ENCODE measurements at places on chromosomes 3 and 15.

- DNase-seq: no peak
These were observed 76.0 kb downstream of the CFAP20DC start for GRCh38 chr3:58973796-58974195.

DNA sequence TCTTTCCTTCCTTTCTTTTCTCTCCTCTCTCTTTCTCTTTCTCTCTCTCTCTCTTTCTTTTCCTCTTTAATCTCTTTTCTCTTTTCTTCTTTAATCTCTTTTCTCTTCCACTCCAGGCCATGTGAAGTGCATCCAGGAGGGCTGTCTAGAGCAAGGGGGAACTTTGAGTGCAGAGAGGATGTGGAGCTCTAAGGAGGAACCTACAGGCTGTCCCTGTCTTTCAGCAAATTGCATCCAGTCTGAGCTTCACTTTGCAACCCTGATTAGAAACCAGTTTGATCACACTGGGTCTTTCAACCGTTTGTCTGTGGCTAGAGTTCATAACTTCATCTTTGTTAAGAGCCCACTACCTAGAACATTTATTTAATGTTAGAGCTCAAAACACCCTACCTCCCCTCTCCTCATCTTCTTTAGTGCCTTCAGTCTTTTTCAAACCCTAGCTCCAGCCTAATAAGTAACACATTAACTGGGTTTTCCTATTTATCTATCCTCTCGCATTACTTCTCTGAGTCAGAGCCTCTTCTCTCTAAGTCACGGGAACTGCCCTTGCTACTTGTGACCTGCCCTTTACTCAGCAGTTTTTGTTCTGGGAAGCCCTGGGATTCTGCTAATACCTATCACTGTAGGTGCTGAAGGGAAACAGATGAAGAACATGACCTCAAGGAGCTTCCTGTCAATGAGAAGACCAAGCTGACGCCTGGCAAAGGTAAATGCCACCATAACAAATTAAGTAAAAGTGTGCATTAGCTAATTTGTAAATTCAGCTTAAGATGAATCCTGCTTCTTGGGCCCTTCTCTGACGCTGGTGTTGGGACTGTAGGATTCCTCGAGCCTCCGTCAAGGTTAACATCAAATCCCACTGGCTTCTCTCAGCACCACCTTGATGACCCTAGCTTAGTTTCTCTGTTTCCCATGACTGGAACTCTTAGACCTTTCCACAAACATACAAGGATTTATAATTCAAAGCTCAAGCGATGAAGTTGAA is at the start of gene GCNT3:
GCNT3 (plus strand) TSS at position 508 of the 985 bp plus-strand sequence. CDS start 6,456 bp downstream, outside the sequence.
- no peak for DNase-seq

- no peak for DNase-seq
These were observed 301.2 kb upstream of the PROK2 start for GRCh38 chr3:72086042-72086742.

DNA sequence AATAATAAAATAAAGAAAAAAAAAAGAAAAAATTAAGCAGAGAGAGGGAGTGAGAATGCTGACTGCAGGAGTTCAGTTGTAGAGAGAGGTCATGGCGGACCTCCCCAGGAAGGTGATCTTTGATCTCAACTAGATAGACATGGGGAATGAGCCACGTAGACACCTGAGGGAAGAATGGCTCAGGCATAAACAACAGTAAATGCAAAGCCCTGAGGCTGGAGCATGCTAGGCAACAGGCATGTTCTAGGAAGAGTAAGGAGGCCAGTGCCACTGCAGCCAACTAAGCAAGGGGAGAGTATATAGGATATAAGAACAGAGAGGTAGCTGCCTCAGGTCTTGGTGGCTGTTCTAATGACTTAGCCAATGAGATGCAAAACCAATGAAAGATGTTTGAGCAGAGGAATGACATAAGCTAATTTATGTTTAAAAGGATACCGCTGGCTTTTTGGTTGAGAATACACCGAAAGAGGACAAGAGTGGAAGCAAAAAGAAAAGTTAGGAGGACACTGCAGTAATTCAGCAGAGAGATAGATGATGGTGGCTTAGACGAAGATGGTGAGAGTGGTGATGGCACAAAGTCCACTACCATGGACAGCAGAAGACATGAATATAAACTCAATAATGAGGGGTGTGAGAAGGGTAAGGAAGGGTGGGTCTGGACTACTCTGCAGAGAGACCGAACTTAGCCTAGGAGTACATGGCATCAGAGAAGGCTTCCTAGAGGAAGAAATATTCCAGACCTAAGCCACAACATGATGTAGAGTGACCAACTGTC is 174.6 kb downstream of the P3H2 start:
- DNase-seq: peak; percentile 58

GRCh38 chr15:65060641-65061397 is 7.0 kb downstream of the RASL12 start:
- DNase-seq: no peak

DNA sequence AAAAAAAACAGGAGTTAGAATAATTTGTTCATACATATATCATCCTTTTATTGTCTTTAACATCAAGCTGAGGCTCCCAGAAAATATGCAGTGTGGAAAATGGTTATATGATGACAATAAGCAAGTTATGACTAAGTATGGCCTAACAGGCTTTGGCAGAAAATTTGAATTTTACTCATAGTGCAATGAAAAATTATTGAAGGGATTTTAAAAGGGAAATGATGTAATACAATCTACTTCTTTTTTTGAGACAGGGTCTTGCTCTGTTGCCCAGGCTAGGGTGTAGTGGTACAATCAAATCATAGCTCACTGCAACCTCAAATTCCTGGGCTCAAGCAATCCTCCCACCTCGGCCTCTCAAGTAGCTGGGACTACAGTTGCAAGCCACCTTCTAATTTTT is 78.7 kb downstream of the FAIM start:
- DNase-seq: no peak

GRCh38 chr15:61519296-61519695 is 290.2 kb upstream of the RORA start:
- DNase-seq: no peak

DNA sequence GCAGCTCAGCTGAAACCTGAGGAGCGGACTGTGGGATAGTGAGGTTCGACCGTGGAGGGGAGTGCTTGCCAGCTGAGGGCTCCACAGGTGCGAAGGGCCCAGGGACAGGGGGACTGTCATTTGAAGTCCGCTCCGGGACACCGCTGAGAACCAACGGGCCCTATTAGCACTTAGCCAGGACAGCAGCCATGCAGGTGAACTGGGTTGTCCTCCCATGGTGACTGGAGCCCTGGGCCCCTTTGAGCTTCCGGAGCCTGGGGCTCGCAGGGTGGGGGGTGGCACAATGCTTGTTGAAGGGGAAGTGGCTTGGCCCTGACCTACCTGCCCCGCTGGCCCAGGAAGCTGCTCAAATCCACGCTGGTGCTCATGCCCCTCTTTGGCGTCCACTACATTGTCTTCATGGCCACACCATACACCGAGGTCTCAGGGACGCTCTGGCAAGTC is 24.7 kb downstream of the PTH1R start:
- DNase-seq: no peak

- DNase-seq: peak; percentile 61
These were observed 32.2 kb upstream of the FMN1 start for GRCh38 chr15:33226559-33227181.

GRCh38 chr15:84034578-84035398 is 200.8 kb upstream of the GOLGA6L4 start:
- no peak for DNase-seq

GRCh38 chr3:27319847-27320526 is 49.2 kb downstream of the NEK10 start:
- no peak for DNase-seq

DNA sequence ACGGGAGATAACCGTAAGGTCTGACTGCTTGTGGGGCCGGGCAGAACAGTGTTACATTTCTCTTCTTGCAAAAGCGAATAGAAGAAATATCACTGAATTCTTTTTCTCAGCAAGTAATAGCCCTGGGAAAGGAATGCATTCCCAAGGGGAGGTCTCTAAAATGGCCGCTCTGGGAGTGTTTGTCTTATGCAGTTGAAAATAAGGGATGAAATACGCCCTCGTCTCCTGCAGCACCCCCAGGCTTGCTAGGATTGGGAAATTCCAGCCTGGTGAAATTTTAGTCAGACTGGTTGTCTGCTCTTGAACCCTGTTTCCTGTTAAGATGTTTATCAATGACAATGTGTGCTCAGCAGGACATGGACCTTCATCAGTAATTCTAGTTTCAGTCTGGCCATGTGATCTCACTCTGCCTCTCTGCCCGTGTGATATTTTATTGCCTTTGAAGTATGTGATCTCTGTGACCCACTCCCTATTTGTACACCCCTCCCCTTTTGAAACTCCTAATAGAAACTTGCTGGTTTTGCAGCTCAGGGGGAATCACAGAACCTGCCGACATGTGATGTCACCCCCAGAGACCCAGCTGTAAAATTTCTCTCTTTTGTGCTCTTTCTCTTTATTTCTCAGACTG is 715.6 kb downstream of the ROBO1 start:
- DNase-seq: no peak

GRCh38 chr3:171458864-171459136 is 1.4 kb downstream of the TNIK start:
- no peak for DNase-seq

DNA sequence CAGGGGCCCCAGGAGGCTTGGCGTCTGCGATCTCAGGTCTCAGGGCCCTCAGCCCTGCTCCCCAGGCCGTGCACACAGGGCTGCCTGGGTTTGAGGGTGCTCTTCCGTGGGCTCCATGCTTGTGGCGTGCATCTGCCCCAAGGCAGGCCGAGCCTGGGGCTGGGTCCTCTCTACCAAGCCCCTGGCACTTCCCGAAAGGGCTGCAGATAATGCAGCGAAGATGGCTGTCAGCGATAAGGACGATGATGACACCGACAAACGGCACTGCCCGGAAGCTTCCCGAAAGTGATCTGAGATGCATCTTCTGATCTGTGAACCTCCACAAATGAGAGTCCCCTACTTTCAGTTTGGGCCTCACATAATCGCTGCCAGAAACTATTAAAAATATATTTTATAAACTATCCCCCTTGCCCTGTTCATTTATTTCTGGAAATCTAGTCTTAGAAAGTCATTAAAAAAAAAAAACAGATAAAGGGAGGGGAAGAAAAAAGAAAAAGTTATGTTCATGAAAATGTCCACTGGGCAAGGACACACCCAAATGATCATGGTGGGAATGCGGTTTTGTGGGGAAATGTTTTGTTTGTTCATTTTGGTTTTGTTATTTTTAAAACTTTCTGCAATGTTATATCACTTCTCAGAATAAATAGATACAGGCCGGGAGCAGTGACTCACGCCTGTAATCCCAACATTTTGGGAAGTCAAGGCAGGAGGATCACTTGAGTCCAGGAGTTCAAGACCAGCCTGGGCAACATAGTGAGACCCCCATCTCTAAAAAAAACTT is 51.5 kb downstream of the RPN1 start:
- no peak for DNase-seq

DNA sequence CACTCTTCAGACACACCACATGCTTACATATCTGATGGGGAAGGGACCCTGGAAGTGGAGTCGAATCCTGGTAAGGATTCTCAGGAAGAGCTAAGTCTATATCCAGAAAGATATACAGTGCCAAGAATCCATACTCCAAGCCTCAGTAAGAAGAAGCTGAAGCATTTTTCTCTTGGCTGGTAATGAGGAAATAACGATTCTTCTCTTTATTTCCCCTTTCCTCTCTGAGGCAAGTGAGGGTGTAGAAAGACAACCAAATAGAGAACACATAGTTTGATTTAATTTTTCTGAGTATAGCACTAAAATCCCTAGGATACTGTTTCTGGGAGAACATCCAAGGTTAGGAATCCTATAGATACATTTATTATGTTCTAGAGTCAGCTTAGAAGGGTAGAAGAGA is 857.3 kb downstream of the TUSC7 start:
- DNase-seq: no peak

DNA sequence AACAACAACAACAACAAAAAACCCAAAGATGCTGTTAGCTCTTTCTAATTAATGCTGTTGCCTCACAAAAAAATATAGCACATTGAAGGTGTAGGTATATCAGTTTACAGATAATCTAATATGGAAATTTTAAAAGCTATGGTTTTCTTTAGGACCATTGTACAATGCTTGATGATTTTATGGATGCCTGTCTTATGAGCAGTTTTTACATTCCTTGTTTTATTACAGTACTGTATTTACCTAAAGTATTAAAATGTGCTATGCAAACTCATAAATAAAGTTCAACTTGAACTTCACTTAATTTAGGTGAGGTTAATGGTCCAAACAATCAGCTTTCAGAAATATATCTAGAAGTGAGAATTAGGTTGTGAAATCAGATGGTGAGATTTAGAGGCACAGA is 212.2 kb upstream of the GOLIM4 start:
- DNase-seq: no peak

DNA sequence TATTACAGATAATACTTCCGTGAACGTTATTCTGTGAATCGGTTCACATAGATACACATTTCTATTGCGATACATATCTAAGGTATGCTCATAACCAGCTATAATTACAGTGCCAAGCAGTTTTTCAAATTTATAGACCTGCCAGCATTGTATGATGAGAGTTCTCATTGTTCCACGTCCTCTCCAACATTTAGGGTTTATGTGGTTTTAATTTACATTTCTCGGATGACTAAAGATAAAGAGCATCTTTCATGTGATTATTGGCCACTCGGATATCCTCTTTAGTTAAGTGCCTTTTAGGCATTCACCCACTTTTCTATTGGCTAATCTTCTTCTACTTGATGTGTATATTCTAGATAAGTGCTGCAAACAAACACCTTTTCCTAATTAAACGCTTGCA is 134.7 kb upstream of the CCDC54 start:
- DNase-seq: no peak
